ENCODE measurements at places on chromosomes 2 and 18.
A peak's percentile ranks its signal among the peaks of the same experiment; 100 is the strongest.

DNA sequence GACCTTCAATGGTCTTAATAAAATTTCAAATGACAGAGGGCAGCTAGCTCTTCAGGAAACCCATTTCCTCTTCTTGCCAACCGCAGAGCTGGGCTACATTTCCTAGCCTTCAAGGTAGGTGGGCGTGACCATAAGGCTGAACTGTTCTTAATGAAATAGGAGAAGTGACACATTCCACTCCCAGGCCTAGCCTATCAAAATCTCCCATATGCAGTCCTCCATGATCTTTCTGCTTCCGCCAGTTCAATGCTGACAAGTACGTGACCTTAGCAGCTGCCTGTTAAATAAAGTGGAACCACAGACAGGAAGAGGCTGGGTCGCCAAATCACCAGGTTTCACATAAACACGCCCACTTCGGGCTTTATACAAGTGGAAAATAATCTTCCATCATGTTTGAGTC is 13.2 kb downstream of the SERPINE2 start:
- DNase-seq = peak; percentile 87

GRCh38 chr2:70871398-70872211 is 36.0 kb upstream of the CD207 start:
- peak; percentile 22 for DNase-seq

DNA sequence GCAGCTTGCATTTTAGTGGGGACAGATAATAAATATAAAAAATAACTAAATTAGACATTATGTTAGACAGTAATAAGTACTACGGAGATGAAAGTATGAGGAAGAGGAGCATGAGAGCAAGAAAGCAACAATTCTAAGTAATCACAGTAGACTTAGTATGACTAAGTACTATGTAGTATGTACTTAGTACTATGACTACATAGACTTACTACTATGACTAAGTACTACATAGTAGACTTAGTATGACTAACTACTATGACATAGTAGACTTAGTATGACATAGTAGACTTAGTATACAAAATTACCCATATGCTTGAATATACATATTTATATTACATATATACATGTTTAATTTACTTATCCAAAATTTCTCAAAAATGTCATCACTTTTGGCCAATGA is 29.3 kb downstream of the CDH20 start:
- DNase-seq = no peak

DNA sequence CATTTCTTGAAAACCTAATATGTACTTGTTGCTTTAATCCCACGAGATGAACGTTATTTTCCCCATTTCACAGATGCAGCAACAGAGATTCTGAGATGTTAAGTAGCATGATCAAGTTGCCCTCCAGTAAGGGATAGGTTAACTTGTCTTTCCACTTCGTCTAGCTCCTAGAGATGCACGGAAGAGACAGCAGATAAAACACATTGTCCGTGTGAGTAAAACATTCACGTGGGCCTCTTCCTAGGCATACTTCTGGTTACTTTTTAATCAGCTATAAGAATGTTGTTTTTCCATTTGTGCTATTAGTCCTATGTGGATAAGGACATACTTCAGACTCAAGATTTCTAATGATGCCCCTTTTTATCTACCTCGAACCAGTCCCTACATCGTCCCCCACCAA is 1.2 kb upstream of the ARHGAP28 start:
- no peak for DNase-seq

GRCh38 chr2:236302555-236302954 is 38.3 kb upstream of the ASB18 start:
- DNase-seq = no peak

- no peak for DNase-seq
Observed at GRCh38 chr2:190482451-190482850, 52.1 kb downstream of the NEMP2 start.

DNA sequence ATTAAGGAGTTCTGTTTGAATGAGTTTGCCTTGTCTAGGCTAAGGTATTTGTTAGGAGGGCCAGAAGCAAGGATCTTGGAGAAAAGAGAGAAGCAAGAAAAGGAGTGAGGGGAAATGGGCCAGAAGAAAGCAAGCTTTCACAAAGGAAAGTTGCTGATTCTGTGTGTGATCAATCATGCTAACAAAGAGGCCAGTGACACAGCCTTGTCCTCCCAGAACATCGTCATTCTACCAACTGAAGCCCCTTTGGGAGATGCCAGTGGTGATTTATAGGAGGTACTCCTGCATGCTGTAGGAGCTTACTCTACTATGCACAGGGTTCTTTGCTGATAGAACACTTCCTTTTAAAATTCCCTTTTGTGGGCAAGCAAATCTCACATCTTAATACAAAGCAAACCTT is 449.2 kb upstream of the SPRED2 start:
- no peak for DNase-seq

GRCh38 chr2:138023298-138023697 is 59.0 kb downstream of the HNMT start:
- no peak for DNase-seq

GRCh38 chr2:45024600-45025291 is 15.5 kb upstream of the SIX2 start:
- DNase-seq = no peak

DNA sequence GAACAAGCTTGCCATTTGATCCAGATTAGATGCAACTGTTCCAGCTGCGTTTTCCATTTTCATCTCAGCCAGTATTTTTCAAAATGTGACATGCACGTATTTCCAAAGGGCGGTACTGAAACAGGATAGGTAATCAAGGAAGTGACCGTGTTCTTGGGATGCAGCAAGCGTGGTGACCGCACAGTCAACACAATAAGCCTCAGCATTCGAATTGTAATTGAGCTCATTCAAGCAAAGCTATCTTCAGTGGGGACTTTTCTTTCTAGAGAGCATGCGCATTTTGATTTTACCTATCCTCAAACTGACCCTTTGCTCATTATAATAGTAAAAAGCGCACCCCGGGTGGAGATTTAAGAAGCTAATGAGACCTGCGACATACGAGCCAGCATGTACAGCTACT is 3.4 kb upstream of the ALPP start:
- no peak for DNase-seq

- no peak for DNase-seq
Observed at GRCh38 chr2:237253046-237253702, 160.8 kb downstream of the COL6A3 start.

DNA sequence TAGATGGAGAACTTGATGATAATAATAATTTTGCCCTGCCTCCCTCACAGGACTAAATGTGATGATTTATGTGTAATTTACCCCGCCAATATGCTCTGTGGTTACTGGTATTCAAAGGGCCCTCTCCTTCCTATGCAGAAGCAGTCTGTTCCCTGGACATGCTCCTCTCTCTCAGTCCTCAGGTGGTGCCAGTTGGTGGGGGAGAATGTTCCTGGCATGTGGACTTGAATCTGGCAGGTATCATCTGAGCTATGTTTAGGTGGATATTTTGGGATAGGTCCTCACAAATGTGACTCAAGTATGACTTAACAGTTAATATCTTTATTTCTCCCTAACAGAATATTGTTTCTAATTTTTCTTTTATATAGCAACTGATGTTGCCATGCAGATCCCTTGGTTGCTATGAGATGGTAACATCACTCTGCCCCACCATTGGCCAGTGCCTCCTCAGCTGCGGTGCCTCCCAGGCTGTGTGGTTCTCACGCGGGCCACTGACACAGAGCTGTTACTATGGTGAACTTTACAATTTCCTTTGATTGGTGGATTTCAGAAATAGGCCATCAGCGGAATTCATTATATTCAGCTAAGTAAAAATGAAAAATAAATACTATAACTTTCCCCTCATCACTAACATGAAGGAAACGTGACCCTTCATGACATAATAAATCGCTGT is 106.7 kb upstream of the PELI1 start:
- DNase-seq = no peak

- no peak for DNase-seq
Observed at GRCh38 chr2:159953136-159953823, 109.1 kb downstream of the PLA2R1 start.

- no peak for DNase-seq
Observed at GRCh38 chr2:204135752-204136151, 199.2 kb downstream of the ICOS start.

DNA sequence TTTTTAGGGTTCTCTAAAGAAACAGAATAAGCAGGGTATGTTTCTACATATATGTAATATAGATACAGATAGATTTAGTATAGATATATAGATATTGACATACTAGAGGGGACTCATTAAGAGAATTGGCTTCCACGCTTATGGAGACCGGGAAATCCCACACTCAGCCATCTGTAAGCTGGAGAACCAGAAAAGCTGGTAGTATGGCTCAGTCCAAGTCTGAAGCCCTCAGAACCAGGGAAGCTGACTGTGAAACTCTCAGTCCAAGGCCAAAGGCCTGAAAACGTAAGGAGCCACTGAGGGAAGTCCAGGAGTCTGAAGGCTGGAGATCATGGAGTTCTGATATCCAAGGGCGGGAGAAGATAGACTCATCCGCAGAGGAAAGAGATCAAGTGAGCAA is 441.3 kb upstream of the CDH20 start:
- no peak for DNase-seq

- DNase-seq = no peak
Observed at GRCh38 chr2:15596968-15597367, 5.3 kb downstream of the DDX1 start.

DNA sequence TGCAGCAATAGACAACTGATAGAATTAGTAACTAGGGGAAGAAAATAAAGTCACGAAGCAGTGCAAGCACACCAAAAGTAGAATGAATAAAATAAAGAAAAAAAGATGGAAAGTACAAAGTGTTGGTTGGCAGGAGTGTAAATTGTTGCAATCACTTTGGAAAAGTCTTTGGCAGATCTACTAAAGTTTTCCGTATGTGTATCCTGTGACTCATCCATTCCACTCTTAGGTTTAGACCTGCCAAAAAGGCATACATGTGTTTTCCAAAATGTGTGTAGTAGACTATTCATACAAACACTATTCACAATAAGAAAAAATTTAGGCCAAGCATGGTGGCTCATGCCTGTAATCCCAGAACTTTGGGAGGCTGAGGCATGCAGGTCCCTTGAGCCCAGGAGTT is 282.1 kb upstream of the FSIP2 start:
- no peak for DNase-seq

- no peak for DNase-seq
Observed at GRCh38 chr2:73260338-73260984, 23.8 kb downstream of the FBXO41 start.

DNA sequence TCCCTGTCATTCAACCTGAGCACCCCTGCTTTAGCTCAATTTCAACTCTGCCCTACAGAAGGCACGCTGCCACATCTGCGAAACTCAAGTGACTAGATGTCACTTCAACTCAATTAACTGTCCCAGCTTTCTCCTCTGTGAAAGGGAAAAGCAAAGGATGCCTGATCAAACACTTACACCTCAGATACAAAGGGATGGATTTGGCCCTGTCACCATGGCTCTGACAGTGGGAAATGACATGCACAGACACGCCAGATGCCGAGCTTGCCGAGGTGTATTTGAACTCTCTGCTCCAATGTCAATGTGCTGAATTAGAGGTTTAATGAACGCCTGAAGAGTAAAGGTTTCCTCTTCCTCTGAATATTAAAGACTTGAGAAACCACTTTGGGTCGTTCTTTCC is 481.1 kb downstream of the CBLN2 start:
- no peak for DNase-seq

Measured in KG1 (cell line).